Smooth muscle cell of the coronary artery (primary cell): ENCODE measurements at places on chromosomes 5 and 9. TPM values are rescaled to one million over a fixed set of nuclear protein-coding genes. Genes with fewer than 3 reads are reported as not detected.

Gene ADAMTS6
- total RNA-seq = 51.0 and 103 TPM in 2 replicates

Gene OR1J2
- 0.30 and 1.2 TPM in 2 replicates for total RNA-seq

Gene PPP3R2
- total RNA-seq = not detected in 2 replicates

Gene SPARC
- 1,374 and 1,996 TPM in 2 replicates for total RNA-seq

Gene IPPK
- total RNA-seq = 15.2 and 29.1 TPM in 2 replicates

Gene GABBR2
- total RNA-seq = 0.23 TPM in 1 of 2 replicates, not detected in the other

Gene DNM1
- total RNA-seq = 4.4 and 70.0 TPM in 2 replicates

Gene TAF11L10
- not detected in 2 replicates for total RNA-seq

Gene GABRA1
- total RNA-seq = not detected in 2 replicates

Gene ZNF658
- 2.9 and 3.0 TPM in 2 replicates for total RNA-seq

Gene LSM11
- total RNA-seq = 3.0 and 4.7 TPM in 2 replicates

Gene ZNF346
- 9.0 and 12.0 TPM in 2 replicates for total RNA-seq

Gene C5orf46
- 59.5 TPM in 1 of 2 replicates, not detected in the other for total RNA-seq

Gene PAX5
- total RNA-seq = not detected in 2 replicates

Gene KCNMB1
- total RNA-seq = 0.08 TPM in 1 of 2 replicates, not detected in the other

Gene LVRN
- total RNA-seq = 0.30 and 1.5 TPM in 2 replicates

Gene HMGXB3
- 33.0 and 34.0 TPM in 2 replicates for total RNA-seq
